ENCODE measurements at places on chromosomes 5 and 9. TPM values are rescaled to one million over a fixed set of nuclear protein-coding genes. Genes with fewer than 3 reads are reported as not detected.

GRCh38 chr5:148388696-148389095 lies 4.9 kb downstream of the FBXO38 start:
- H3K36me3 ChIP-seq, result peaks cover 36% of the 10 kb centered on the region
- peaks cover 56% of the 10 kb centered on the region for H3K4me1 ChIP-seq
- no peaks in the 10 kb centered on the region for H3K27me3 ChIP-seq
- peak overlapping the region; percentile 87 for H3K27ac ChIP-seq
- peak overlapping the region; percentile 41 for H3K4me3 ChIP-seq

DNA sequence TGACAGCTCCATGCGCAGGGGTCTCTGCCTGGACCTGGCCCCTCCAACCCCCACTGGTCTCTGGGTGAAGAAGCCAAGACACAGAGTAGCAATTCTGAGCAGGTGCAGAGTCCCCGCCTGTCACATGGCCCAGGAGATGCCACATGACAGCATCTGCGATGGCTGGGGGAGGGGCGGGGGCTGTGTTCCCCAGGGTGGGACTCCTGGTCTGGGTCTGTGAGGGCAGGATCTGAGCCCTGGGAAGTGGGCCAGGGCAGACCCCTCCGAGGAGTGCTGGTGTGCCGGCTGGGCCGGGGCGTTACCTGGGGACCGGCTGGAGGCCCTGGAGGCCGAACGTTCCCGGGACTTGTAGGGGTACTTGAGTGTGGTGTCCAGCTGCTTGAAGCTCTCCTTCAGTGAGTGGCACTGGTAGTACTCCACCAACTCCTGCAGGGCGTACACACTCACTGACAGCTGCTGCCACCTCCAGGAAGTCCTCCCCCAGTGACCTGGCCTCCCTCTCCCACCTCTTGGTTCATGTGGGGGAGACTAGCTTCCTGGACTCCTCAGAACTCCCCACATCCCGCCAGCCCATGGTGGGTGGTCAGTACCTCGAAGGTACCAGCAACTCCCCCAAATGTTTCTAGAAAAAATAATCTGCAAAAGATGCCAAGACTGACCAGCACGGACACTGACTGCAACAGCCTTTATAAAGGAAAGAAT lies 32.1 kb upstream of the SARDH start:
- no peak for DNase-seq
- peaks cover 1% of the 10 kb centered on the region for H3K36me3 ChIP-seq
- no peaks in the 10 kb centered on the region for H3K27me3 ChIP-seq
- H3K4me1 ChIP-seq, result no peaks in the 10 kb centered on the region

DNA sequence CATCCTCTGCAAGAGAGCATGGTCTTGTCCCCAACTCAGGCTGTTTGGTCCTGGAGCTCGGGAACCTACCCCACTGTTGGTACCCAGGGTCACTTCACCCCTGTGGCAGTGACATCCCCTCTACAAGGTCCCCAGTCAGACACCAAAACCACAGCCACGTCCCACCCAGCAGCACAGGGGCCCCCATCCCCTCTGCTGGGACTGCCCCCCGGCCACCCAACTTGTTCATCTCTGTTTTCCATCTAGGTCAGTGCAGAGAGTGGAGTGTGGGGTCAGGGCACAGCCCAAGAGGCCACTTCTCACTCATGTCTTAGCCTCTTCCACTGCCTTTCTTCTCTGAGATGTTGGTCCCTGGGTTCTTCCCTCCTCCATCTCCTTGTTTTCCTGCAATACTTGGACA lies 233.9 kb upstream of the NFIL3 start:
- H3K27ac ChIP-seq, result no peak overlapping the region
- no peak overlapping the region for H3K4me3 ChIP-seq
- H3K4me1 ChIP-seq, result no peaks in the 10 kb centered on the region
- H3K27me3 ChIP-seq, result peaks cover 15% of the 10 kb centered on the region
- H3K36me3 ChIP-seq, result no peaks in the 10 kb centered on the region

- H3K36me3 ChIP-seq, result no peaks in the 10 kb centered on the region
- no peak for DNase-seq
- no peaks in the 10 kb centered on the region for H3K27me3 ChIP-seq
- H3K4me1 ChIP-seq, result no peaks in the 10 kb centered on the region
- H3K27ac ChIP-seq, result no peak overlapping the region
- no peak overlapping the region for H3K4me3 ChIP-seq
These were observed 376.7 kb downstream of the DNAH5 start for GRCh38 chr5:13567819-13568218.

GRCh38 chr9:19281801-19282200 lies 51.3 kb downstream of the DENND4C start:
- H3K4me3 ChIP-seq, result no peak overlapping the region
- H3K27ac ChIP-seq, result no peak overlapping the region
- H3K4me1 ChIP-seq, result peaks cover 1% of the 10 kb centered on the region
- no peaks in the 10 kb centered on the region for H3K27me3 ChIP-seq
- no peak for DNase-seq

GRCh38 chr5:141992349-141992963 lies 20.4 kb downstream of the GNPDA1 start:
- DNase-seq, result peak; percentile 93
- H3K4me3 ChIP-seq, result no peak overlapping the region
- no peaks in the 10 kb centered on the region for H3K27me3 ChIP-seq
- H3K4me1 ChIP-seq, result peaks cover 3% of the 10 kb centered on the region
- H3K27ac ChIP-seq, result no peak overlapping the region

- no peak for DNase-seq
- no peaks in the 10 kb centered on the region for H3K36me3 ChIP-seq
- no peaks in the 10 kb centered on the region for H3K27me3 ChIP-seq
- peaks cover 23% of the 10 kb centered on the region for H3K4me1 ChIP-seq
- H3K27ac ChIP-seq, result no peak within 1 kb of the TSS
These were observed at the start of gene CDHR2 for GRCh38 chr5:176548967-176549444. Gene CDHR2, plus strand, starts transcription at chr5:176549342. Its CDS starts 16,011 bp downstream, at chr5:176565353.

GRCh38 chr5:43006424-43007202 lies 33.5 kb downstream of the ANXA2R start:
- no peak for DNase-seq
- H3K4me1 ChIP-seq, result peaks cover 34% of the 10 kb centered on the region
- no peaks in the 10 kb centered on the region for H3K36me3 ChIP-seq

GRCh38 chr9:3473405-3473804 lies 52.4 kb downstream of the RFX3 start:
- no peak overlapping the region for H3K27ac ChIP-seq
- no peak for DNase-seq
- H3K4me3 ChIP-seq, result no peak overlapping the region
- no peaks in the 10 kb centered on the region for H3K27me3 ChIP-seq

DNA sequence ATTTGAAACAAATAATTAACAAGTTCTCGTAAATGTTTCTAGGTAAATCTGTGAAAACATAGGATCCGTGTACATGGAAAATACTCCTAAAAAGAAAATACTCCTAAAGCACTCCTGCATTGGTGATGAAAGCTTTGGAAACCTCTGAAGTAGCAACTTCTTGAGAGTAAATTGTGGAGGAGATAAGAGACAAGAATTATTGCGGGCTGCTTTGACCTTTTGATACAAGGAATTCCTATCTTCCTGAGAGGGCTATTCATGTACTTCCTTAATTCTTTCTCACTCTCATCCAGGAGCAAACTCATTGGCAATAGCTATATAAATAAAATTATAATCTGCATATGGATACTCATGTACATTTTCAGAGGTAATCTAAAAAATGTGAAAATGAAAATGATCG lies 158.4 kb upstream of the PIK3R1 start:
- H3K27ac ChIP-seq, result no peak overlapping the region
- no peak for DNase-seq
- H3K27me3 ChIP-seq, result no peaks in the 10 kb centered on the region
- H3K4me1 ChIP-seq, result no peaks in the 10 kb centered on the region
- H3K36me3 ChIP-seq, result no peaks in the 10 kb centered on the region
- no peak overlapping the region for H3K4me3 ChIP-seq

DNA sequence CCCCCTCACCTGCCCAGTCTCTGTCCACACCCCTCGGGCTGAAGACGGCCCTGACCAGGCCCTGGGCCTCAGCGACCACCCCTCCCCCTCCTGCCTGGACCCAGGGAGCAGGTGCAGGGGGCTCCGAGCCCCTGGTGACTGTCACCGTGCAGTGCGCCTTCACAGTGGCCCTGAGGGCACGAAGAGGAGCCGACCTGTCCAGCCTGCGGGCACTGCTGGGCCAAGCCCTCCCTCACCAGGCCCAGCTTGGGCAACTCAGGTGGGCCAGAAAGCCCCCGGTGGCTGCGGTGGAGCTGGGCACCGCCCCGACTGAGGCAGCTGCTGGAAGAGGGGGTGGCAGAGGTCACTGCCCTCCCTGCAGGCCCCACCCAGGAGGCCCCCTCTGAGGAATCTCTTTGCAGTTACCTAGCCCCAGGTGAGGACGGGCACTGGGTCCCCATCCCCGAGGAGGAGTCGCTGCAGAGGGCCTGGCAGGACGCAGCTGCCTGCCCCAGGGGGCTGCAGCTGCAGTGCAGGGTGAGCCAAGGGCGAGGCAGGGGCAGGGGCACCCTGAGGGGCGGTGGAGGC lies 7.7 kb downstream of the ENTPD8 start:
- H3K4me3 ChIP-seq, result no peak overlapping the region
- H3K4me1 ChIP-seq, result no peaks in the 10 kb centered on the region
- no peaks in the 10 kb centered on the region for H3K36me3 ChIP-seq
- no peak overlapping the region for H3K27ac ChIP-seq
- no peak for DNase-seq

DNA sequence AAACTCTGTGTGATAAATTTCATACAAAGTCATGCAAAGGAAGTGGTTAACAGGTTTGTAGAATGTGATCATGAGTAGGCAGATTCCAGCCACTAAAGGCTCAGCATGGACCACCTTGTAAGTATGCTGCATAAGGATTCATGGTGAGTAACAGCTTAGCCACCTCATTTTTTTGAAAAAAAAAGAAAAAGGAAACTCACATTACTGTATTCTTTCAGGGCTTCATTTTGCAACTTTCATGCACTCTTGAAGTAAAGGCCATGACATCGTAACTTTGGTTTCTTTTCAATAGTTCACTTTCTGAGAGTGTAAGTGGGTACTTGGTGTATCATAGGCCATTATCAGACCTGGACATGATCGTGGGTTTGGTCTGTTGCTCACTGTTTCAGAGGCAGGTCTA lies 175.1 kb downstream of the PCSK1 start:
- H3K4me1 ChIP-seq, result peaks cover 3% of the 10 kb centered on the region

DNA sequence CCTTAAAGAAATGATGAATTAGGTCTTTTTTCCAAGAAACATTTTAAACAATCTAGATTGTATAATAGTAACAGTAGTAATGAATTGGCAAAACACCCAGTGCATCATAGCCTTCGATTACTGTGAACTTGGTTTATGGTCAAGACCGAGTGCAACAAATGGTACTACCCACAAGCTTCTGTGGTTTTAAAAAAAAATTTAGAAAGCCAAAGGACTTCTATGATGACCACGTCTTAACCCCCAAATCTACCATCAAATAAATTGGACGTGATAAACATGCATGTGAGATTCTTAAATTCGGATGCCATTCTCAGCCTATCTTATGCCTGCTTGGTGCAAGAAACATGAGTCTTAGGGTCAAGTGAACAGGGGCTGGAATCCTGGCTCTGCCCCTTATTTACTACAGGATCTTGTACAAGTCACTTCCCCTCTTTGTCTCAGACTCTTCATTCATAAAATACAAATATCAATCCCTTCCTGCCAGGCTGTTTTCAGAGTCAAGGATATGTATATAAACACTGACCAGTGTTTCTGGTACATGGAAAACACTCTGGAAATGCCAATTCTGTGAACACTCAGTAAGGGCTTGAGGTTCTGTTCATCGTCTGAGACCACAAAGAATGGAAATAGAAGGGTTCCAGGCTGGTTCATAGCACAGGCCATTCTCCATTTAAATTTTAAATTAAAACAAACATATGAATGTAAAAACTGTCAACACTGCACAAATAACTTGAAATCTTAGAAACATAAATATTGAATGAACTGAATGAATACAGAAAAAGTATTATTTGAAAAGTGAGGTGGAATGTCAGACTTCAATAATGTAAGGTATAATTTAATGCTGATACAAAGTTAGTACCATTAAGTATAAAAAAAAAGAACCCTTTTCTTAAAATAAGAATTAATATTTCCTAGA lies 107.8 kb downstream of the NR6A1 start:
- no peaks in the 10 kb centered on the region for H3K36me3 ChIP-seq
- peaks cover 6% of the 10 kb centered on the region for H3K27me3 ChIP-seq
- H3K4me1 ChIP-seq, result peaks cover 19% of the 10 kb centered on the region
- no peak overlapping the region for H3K4me3 ChIP-seq

DNA sequence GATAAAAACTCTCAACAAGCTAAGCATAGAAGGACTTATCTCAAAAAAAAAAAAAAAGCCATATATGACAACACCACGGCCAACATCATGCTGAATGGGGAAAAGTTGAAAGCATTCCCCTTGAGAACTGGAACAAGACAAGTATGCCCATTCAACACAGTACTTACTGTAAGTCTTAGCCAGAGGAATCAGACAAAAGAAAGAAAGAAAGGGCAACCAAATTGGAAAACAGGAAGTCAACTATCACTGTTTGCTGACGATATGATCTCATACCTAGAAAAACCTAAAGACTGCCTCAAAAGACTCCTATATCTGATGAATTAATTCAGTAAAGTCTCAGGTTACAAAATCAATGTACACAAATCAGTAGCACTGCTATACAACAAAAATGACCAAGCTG lies 24.6 kb upstream of the PTGER4 start:
- peaks cover 69% of the 10 kb centered on the region for H3K4me1 ChIP-seq
- H3K27me3 ChIP-seq, result no peaks in the 10 kb centered on the region
- peak overlapping the region; percentile 90 for H3K27ac ChIP-seq
- peak; percentile 68 for DNase-seq
- H3K36me3 ChIP-seq, result peaks cover 3% of the 10 kb centered on the region

DNA sequence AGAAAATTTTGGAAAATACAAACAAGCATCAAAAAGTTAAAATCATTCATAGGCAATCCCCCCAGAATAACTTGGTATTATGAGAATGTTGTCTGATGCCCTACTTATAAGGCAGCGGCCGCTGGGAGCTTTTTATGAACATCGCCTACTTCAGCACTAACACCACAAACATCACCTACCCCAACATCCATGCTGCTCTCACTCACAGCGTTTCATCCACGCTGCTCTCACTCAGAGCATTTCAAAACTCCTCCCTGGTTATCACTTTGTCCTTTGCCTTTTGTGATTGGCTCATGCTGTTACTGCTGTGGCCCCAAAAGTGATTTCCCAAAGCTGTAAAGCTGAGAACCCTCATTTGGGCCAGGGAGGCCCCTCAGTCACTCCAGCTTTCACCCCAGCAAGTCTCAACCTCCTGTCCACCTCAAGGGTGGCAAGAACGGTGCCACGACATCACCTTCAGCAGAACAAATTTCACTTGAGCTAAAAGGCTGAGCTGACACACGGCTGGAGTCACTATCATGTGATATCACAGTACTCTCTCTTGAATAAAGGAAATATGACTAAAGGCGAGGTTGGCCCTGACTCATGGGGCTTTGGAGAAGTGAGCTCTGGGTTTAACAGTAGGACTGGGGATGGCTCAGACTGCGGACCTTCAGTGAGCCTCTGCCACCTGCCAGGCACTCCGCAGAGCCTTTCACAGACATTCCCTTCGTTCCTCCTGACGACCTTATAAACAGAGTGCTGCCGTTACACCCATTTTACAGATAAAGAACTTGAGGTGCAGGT lies 25.2 kb downstream of the SHC3 start:
- no peaks in the 10 kb centered on the region for H3K36me3 ChIP-seq
- no peak overlapping the region for H3K4me3 ChIP-seq
- DNase-seq, result peak; percentile 27
- peaks cover 15% of the 10 kb centered on the region for H3K4me1 ChIP-seq
- H3K27me3 ChIP-seq, result peaks cover 49% of the 10 kb centered on the region

- H3K4me1 ChIP-seq, result no peaks in the 10 kb centered on the region
- no peaks in the 10 kb centered on the region for H3K36me3 ChIP-seq
- H3K27ac ChIP-seq, result no peak overlapping the region
These were observed 88.8 kb downstream of the HMCN2 start for GRCh38 chr9:130354378-130354777.

The SHB gene
- 1.6 TPM for total RNA-seq

The PDE6A gene
- total RNA-seq, result not detected

The GRXCR2 gene
- not detected for total RNA-seq

The PPP1R26 gene
- 0.69 TPM for total RNA-seq

The GDF9 gene
- total RNA-seq, result 0.30 TPM

The FBP2 gene
- not detected for total RNA-seq

The AK1 gene
- total RNA-seq, result 18.0 TPM

The FCN2 gene
- total RNA-seq, result not detected

The PCDHGA5 gene
- total RNA-seq, result 0.19 TPM
